GM13977 (cell line): ENCODE measurements at places on chromosomes 6 and 20.

GRCh38 chr6:143135797-143136561 lies 75.3 kb downstream of the AIG1 start:
- no peak for DNase-seq

- no peak for DNase-seq
These were observed 3.3 kb upstream of the COL11A2 start for GRCh38 chr6:33195304-33196165.

DNA sequence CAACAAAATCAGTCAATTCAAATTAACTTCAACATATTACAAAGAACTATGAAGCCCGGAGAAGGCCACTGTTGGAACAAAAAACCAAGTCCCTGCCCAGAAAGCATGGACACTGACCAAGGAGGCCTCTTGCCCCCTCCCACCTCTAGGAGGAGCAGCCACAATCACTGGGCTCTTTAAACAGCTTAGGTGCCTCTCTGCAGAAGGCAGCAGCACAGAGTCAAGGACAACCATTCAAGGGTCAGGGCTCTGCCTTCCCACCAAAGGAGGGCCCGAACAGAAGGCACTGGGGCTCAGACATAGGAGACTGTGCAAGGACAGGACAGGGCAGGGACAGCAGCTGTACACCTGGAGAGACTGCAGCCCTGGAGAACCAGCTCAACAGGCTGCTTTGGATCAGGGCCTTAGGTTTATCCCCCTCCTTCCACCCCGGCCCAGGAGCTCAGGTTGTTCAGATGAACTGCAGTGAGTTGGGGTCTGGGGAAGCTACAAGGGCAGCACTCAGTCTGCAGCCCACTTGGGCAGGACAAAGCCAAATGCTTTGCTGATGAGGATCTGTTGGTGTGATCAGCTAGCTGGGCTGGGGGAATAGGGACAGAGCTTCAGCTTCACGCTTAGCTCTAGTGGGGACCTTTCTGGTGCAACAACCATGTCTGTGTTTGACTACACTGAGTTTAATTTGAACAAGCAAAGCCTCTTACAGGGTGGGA lies 17.8 kb downstream of the TOMM34 start:
- no peak for DNase-seq

- DNase-seq, result no peak
These were observed 157.5 kb downstream of the PAX1 start for GRCh38 chr20:21862956-21863355.

DNA sequence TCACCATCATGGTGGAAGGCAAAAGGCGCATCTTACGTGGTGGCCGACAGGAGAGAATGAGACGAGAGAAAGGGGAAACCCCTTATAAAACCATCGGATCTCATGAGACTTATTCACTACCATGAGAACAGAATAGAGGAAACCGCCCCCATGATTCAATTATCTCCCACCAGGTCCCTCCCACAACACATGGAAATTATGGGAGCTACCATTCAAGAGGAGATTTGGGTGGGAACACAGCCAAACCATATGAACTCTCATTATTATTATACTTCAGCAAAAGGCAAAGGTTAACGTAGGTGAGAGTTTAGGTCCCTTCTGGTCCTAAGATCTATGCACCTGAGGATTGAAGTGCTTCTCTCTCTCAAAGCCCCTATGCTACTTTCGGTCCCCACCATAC lies 2.4 kb upstream of the PFDN4 start:
- no peak for DNase-seq

DNA sequence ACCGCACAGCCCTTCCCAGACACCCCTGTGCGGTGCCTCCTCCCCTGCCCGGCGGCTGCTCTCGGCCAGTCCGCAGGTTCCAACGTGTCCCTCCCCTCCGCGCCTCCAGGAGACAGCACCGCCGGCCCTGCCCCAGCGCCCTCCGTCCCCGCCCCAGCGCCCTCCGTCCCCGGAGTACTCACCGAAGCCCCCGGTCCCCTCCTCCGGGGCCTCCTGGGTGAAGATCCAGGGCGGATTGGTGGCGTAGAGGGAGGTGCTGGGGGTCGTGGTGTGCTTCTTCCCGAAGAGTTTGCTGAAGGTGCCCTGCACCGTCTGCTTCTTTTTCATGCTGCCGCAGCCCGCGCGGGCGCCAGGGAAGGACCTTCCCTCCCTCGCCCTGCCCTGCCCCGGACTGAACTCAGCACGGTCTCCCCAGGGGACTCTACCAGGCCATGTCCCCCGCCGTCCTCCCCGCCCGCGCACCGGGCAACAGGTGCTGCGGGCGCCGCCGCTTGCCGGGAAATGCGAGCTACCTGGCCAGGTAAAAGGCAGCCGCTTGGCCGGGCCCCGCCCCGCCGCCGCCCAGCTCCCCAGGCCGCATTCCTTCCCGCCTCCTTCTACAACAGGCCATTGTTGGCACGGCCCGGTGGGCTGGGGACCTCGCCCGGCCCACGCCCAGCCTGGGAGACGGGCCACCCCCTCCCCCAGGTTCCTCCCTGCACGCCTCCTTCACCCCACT lies at the start of gene C6orf132:
TSS of gene C6orf132 (minus strand) at position 503 of the 718 bp plus-strand sequence. CDS start at position 327, 176 bp downstream.
- DNase-seq, result no peak

DNA sequence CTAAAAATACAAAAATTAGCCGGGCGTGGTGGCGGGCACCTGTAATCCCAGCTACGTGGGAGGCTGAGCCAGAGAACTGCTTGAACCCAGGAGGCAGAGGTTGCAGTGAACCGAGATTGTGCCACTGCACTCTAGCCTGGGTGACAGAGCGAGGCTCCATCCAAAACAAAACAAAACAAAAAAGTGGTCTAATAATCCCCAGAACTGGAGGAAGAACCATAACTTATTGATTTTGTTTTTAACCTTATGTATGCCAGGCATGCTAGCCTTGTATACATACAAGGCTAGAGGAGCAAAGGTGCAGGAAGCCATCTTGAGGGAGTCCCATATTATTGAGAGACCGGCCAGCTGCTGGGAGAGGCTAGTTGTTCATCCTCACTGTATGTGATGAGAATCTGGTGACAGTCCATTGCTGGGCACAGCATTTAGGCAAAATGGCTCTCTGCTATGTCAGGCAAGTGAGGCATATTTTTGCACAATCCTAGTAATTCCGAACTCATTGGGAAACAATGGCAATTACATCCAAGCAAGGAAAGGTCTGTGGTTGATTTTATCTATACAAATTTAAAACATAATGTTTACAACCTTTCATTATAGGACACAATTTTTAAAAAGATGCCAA lies 18.0 kb downstream of the HFE start:
- no peak for DNase-seq

- no peak for DNase-seq
These were observed 11.8 kb upstream of the TUBB2B start for GRCh38 chr6:3239110-3239830.

DNA sequence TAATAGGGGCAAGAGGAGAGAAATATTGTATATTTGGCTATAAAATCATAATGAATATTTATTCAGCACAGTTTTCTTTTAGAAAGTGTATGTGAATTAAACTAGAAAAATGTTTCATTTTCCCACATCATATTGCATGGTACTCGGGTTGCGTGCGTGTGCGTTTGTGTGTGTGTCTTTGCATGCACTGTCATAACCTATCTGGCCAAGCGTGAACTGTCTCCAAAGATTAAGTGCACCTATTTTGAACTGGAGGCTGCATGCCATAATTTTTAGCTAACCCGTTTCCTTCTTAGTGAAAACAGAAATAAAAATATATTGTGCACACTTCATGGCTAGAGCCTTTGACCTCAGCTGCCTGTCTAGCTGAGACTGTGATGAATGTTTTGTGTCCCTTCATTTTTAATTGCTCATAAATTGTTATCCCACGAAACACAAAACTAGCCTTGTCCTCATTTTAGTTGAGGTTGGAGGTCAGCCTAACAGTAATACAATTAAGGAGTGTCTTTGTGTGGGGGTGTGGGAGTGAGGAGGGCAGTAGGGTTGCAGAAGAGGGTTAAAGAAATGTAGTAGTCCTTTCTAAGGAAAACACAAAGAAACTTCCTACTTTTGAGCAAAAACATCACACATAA lies 336.1 kb upstream of the POU3F2 start:
- DNase-seq, result no peak

- DNase-seq, result no peak
These were observed 16.1 kb downstream of the GHRH start for GRCh38 chr20:37245216-37246150.

DNA sequence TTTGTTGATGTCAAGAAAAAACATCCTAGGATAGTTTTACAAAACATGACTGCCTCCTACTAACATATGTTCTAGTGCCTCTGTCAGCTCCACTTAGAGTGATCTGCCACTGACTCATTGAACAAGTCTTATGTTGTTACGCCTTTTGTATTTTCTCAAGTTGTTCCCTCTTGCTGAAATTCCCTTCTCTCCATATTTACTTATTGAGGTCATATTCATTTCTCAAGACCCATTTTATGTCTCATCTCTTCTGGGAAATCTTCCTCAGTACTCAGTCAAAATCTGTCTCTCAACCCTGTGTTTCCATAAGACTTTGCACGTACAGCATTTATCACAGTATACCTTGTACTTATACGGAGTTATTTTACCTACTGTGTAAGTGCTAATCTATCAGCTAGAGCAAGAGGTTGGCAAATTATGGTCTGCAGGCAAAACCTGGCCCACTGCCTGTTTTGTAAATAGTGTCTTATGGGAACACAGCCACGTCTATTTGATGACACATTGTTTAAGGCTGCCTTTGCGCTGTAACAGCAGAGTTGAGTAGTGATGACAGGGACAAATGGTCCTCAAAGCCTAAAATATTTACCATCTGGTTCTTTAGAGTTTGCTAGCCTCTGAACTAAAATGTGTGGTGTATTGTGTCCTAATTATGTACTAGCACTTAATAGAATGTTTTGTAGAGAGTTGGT lies 83.4 kb downstream of the ADGRB3 start:
- no peak for DNase-seq

GRCh38 chr6:5728351-5729079 lies 278.2 kb downstream of the NRN1 start:
- DNase-seq, result peak; percentile 28
